ENCODE measurements at places on chromosomes 13 and 19.
A peak's percentile ranks its signal among the peaks of the same experiment; 100 is the strongest.

DNA sequence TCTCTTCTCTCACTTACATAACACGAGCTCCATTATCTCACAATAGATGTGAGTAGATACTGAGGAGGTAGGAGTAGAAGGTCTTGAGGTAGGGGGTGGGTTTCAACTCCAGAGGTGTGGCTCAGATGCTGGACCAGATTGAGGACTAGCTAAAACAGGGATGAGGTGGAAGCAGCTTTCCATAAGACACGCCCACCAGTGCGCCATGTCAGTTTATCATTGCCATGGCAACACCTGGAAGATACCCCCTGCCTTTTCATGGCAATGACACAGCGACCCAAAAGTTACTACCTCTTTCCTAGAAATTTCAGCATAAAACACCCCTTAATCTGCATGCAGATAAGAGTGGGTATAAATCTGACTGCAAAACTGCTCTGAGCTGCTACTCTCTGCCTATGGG lies 44.1 kb downstream of the KCTD15 start:
- DNase-seq: no peak

- no peak for DNase-seq
Observed at GRCh38 chr19:28880735-28881401, 332.1 kb downstream of the UQCRFS1 start.

DNA sequence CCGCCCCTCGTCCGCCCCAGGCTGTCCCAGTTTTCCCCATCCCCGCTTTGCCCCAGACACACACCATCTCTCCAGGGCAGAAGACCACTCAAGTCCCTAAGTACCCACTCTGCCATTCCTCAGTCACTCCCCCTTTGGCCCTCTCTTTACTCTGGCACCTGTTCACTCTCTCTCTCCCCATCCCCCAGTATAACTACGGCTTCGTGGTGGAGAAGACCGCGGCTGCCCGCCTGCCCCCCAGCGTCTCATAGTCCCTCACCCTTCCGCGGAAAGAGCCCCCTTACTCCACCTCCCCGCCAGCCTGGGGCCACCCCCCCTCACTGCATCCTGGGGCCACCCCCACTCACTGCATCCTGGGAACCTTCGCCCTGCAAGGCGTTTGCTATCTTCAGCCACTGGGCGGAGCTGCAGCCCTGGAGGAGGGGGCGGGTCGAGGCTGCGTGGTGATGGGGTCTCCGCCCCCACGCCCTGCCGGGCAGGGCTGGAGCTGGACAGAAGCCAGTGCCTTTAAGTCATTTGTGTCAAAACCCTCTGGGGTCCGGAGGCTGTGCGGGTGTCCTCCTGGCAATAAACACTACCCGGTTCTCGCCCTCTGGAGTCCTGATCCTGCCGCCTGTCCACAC lies 5.0 kb downstream of the MVB12A start:
- peak; percentile 61 for DNase-seq

GRCh38 chr19:38262585-38263268 lies 1.6 kb upstream of the SPINT2 start:
- no peak for DNase-seq

DNA sequence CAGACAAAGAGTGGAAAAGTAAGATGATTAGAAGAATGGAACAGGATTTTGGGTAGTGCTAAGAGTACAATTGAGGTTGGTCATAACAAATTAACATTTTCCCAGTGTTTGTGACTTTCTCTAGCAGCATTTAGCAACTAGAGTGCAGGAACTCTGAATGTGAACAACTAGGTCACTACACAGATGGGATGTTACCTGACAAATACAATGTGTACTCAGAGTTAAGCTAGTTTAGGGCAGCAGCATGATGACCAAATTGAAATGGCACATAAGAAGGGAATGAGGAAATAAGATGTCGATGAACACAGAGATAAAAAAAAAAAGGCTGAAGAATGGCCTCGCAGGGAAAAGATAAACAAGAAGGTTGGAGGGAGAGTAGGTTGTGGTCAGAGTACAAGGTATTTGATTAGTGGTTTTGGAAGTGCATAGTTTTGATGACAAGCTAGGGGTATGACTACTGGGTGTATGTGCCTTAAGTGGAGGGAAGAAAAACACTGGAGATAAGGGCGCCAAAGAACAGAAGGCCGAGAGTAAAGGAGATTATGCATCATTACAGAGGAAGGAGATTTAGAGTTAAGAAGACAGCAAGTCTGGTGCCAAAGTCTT lies 381.1 kb downstream of the FGF14 start:
- no peak for DNase-seq

DNA sequence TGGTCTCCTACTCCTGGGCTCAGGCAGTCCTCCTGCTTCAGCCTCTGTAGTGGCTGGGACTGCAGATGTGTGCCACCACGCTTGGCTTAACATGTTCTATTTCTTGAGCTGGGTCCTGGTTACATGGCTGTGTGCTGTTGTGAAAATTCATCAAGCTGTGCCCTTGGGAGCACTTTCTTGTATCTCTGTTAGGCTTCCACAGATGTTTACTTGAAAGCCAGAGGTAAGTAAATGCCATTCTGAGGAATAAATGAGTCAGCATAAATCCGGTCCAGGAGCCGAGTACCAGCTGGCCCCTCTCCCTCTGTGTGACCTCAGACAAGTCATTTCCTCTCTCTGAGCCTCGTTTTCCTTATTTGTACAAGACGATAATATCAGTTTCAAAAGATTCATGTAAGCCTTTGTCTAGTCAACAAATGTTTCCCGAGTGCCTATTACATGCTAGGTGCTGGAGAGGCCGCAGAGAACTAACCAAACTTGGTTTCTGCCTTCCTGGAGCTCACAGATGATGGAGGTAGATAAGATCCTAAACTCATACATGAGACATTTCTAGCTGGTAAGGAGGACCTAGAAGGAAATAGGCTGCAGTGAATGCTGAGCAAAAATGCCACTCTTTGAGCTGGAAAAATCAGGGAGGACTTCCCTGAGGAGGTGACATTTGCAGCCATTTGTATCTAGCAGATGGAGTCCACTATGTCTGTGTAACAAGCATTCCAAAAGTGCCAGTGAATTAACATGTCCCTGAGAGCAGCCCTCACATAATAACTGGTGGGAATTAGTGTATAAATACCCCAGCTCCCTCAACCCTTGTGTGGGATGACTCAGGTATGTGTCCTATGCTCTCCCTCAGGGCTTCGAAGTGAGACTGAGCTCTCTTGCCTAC lies 2.7 kb upstream of the RASAL3 start:
- DNase-seq: peak; percentile 83

Measured in activated CD8-positive, alpha-beta T cell treated with anti-CD3 and anti-CD28 coated beads for 36 hours (primary cell).